Stimulated activated CD4-positive, alpha-beta T cell treated with anti-CD3 and anti-CD28 coated beads, TNF-alpha, amount 100 ng/mL, for 4 hours (primary cell): ENCODE measurements at places on chromosomes 7 and 10.

DNA sequence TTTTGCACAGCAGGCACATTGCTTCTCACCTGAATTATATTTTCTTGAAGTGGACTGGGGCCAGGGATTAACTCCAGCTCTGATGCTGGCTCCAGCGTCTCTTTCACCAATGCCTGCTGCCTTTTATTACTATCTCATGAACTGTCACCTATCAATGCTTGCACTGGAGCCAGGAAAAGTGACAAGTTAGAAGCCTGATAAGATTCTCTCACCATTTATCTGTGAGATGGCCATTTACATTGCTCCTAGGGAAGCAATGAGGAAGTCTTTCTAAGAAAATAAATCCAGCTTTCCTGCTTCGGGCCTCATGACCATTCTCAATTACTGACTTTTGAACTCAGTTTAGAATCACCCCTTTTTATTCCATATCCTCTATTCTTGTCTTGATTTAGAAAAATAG is 48.5 kb upstream of the LRRTM3 start:
- no peak for DNase-seq

GRCh38 chr10:22657566-22658225 is 56.7 kb downstream of the PIP4K2A start:
- DNase-seq = no peak

DNA sequence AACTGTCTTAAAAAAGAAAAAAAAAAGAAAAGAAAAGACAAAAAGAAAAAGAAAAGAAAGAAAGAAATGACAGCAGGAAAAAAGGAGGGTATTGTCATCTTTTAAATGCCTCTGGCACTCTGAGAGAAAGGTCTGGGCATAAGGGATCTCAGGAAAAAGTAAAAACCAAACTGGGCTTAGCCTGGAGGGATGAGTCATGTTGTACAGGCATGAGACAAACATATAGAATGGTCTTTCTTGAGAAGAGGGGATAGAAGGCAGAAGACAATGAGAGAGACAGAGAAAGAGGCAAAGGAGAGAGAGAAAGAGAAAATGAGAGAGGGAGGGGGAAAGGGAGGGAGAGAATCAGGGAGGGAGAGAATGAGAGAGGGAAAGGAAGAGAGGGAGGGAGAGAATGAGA is 32.3 kb upstream of the KCNMA1 start:
- no peak for DNase-seq

GRCh38 chr10:130263289-130263688 is 127.1 kb downstream of the GLRX3 start:
- DNase-seq = no peak

- no peak for DNase-seq
These were observed 122.6 kb downstream of the MICU1 start for GRCh38 chr10:72503241-72503640.

DNA sequence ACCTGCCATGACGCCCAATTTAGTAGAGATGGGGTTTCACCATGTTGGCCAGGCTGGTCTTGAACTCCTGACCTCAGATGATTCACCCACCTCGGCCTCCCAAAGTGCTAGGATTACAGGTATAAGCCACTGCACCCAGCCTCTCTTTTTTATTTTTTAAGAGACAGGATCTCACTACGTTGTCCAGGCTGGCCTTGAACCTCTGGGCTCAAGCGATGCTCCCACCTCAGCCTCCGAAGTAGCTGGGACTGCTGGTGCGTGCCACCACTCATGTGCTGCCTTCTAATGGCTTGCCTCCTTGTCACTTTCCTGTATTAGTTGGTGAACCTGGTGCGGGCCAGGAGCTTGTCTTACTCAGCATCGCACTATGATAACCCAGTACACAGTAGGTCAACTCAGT is 27.0 kb downstream of the KLRG2 start:
- no peak for DNase-seq

- DNase-seq = no peak
These were observed 66.3 kb upstream of the SLC25A13 start for GRCh38 chr7:96388166-96388565.
